ENCODE measurements at places on chromosomes 6 and 20.

DNA sequence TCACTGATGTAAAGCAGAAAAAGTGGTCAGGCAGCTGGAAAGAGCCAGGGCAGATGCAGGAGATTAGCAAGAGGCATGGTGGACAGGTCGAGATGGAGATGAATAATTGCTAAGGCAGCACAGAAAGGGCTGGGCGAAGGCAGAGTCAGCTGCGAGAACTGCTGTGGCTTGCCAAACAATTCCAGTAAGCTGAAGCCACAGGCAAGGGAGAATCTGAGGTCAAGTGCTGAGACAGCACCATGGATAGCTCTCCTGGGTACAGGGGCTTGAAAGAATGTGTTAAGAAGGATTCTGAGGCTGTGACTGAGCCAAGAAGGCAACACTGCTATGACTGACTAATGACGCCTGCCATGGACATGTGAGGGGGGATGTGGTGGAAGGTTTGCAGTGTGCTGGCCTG lies 220.8 kb upstream of the FOXA2 start:
- no peak for DNase-seq

GRCh38 chr6:30533460-30534294 lies 22.6 kb downstream of the GNL1 start:
- no peak for DNase-seq

DNA sequence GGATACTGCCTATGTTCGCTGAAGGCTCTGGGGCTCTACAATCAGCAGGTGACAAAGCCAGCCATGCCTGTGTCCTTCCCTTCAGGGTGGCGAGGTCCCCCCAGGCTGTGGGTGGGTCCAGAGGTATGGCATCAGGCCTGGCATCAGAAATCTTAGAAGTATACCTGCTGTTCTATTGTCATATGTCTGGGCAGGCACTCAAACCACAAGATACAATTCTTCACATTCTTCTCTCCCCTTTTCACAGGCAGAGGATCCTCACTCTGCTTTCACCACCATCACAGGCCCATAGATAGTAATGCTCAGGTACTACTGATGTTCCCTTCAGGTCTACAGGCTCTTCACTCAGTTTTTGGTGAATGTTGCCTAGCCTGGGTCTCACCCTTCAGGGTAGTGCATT lies 1180.0 kb upstream of the CITED2 start:
- DNase-seq = no peak

DNA sequence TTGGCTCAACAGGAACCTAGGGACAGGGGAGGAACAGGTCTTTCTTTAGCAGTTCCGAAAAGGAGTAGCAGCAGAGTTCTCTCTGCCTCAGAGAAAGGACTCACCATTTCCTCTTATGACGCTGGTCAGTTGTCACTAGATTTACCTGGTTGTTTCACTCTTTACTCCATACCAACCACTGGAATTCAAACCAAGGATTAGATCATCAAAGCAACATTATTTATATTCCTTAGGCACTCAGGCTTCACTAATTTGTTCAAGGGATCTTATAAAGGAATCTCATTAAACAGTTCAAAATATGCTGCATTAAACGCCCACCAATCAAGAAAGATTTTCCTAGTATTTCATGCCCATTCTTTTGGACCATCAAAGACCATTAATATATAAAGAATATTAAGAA lies 1129.5 kb upstream of the MAP3K7 start:
- DNase-seq = no peak

DNA sequence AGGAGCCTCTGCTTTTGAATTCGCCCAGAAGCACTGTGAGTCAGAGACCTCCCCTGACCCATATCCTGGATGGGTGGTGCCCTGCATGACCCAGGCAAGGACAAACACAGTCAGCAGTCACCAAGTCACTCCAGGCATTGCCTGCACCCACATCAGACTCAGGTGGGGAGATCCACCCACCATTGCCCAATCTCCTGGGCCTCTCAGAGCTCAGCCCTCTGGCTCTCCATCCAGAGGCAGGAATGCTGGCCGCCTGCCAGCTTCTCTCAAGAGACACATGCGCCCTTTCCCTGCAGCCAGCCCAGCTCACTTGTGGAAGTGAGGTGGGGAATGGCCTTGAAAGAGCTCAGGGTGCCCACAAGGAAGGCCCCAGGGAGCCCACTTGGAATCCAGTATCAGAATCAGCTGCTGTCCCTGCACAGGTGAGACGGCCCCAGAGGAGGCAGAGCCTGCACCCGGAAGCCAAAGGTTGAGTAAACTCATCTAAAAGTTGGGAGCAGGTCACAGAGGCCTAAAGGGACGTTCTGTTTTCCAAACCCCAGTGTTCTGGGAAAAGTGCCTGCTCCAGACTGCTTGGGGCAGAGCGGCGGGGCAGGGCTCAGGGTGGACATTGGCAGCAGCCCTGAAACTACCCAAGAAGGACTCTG lies 129.8 kb downstream of the PREX1 start:
- no peak for DNase-seq

GRCh38 chr6:81985191-81985590 lies 232.7 kb upstream of the TENT5A start:
- DNase-seq = no peak

- DNase-seq = no peak
Measured at GRCh38 chr6:33018904-33019303, 9.5 kb upstream of the HLA-DOA start.

Data from iPS DF 6.9 (cell line).